ENCODE measurements at places on chromosomes 5 and 9.

DNA sequence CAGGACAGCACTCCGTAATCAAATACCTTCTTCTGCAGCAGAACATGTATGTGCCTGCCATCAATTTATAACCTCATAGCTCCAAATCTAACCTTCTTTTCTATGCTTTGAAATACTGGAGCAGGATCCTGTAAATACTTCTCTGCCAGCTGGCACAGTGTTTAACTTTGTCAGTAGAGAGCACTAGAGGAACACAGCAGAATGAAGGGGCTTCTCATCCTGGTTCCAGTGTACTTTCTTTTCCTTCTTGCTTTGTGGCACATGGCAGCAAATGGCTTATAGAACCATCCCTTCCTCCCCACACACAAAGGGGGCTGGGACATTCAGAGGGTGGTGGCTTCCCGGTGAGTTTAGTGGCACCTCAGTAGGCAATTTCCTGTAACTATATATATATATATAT is 3.8 kb upstream of the FBXW11 start:
- DNase-seq = no peak

- DNase-seq = no peak
Observed at GRCh38 chr9:73011956-73012355, 59.1 kb upstream of the ALDH1A1 start.

DNA sequence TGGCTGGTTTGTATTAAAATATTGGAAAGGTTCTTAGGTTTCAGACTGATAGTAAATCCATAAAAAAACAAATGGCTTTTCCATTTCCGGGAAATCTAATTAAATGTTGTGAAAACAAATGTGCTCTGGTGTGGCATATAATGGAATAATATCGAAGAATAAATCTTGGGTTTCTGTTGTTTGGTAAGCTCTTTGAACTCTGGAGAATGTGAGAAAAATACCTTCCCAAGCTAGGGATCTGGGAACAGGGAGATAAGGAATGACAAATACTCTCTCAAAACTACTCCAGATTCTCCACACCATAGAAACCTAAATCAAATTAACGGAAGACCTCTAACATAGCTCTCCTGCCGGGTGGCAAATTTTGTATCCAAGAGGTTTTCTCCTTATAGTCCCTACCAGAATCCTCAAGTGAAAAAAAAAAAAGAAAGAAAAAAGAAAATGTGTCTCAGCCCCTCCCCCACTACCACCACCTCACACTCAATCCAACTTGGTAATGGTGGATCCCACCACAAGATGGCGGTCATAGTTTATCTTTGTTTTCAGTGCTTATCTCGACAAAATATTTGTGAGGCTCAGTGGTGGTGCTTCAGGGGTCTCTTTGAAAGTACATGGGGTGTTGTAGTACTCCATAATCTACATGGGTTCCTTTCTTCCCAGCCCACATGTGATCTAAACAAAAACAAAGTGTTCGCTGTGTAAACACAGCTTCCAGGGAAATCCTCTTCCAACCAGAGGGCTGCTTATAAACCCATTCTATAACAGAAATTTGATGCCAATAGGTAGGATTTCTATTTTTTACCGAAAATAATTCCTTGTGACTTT is 54.5 kb upstream of the FST start:
- DNase-seq = peak; percentile 42

GRCh38 chr9:14403081-14403480 is 89.1 kb upstream of the NFIB start:
- no peak for DNase-seq

GRCh38 chr5:113259034-113259433 is 175.8 kb downstream of the TSSK1B start:
- DNase-seq = no peak

GRCh38 chr9:132622159-132622558 is 39.8 kb downstream of the BARHL1 start:
- no peak for DNase-seq

DNA sequence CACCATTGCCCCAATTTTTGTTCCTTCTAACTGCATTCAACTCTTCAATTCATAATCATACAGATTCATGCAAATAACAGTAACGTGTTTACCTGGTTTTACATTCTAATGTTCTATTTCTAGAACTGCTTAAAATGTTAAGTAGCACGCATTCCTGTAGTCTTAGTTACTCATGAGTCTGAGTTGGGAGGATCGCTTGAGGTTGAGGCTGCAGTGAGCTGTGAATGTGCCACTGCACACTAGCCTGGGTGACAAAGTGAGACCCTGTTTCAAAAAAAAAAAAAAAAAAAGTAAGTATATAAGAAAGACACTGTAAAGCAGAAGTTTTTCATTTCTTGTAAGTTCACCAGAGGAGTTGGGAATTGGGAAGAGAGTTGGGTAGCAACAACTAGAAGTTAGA is 105.9 kb downstream of the F2RL2 start:
- DNase-seq = no peak

- DNase-seq = peak; percentile 74
Observed at GRCh38 chr5:176573564-176574296, 24.6 kb downstream of the CDHR2 start.

GRCh38 chr9:37501957-37502596 is 16.3 kb downstream of the POLR1E start:
- DNase-seq = no peak

- DNase-seq = no peak
Observed at GRCh38 chr5:88653471-88653870, 229.5 kb downstream of the MEF2C start.

DNA sequence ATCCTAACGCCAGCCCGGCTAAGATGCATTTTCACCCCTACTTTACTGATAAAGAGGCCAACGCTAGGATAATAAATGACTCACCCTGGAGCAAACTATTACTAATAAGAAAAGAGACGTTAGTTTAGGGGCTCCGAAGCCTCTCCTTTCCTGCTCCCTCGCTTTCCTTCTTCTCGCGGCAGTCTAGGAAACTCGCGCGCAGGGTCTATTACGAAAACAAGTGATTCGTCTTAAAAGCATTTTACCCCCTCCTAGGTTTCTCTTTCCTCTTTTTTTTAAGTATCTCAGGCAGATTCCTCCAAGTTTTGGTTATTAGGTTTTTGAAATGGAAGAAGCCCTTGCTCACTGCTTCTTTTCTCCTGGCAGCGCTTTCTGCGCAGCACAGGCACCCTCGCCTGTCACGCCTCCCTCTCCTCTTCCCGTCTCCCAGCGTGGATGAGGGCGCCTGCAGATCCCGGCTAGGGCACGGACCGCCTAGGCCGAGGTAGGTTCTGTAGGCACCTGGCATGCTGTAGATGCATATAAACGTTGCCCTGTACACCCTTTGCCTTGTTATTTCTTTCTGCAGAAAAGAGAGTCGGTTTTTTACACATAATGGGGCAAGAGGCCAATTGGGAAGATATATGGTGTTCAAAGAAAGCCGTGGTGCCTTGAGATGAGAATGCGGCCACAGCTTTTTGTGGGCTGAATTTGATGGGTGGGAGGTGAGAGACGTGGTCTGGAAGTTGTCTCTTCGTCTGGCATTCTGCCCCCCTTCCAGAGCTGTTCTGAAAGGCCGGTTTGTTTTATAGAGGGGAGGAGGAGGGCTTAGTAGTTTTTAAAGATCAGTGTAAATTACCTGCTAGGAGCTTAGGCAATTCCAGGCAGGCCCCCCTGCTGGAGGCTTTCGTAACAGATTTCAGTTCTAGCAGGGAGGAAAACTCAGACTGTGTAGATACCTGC is 983 bp downstream of the GCNT1 start:
- DNase-seq = peak; percentile 55

GRCh38 chr5:145682197-145682899 is 152.8 kb downstream of the PRELID2 start:
- DNase-seq = no peak

DNA sequence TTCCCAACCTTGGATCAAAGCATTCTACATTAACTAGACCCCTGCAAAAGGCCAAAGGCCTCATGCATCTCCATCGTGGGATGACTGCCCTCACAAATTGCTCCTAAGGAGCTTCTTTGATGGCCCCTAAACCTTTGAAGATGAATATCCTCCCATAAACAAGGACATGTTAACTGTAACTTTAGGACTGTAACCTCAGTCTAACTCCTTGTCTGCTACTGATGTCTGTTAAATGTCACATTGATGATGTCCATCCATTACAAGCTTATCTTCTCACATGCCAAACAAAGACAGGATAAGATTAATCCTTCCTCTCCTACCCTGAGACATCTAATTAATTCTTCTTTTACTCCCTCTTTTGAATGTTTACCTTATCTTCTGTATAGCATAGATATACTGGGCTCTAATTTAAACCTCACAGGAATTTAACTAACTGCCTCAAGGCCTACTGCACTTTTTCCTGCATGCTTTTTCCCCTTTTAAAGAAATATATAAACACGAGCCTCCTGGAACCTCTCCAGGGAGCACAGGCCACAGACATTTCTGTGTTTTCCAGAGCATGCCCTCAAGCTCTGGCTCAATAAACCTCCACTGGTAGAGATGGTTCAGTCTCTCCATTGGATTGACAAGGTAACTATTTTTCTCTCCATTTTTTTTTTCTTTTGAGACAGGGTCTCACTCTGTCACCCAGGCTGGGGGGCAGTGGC is 90.6 kb upstream of the SLC25A48 start:
- no peak for DNase-seq

GRCh38 chr5:5373351-5373989 is 49.0 kb upstream of the ICE1 start:
- DNase-seq = no peak

DNA sequence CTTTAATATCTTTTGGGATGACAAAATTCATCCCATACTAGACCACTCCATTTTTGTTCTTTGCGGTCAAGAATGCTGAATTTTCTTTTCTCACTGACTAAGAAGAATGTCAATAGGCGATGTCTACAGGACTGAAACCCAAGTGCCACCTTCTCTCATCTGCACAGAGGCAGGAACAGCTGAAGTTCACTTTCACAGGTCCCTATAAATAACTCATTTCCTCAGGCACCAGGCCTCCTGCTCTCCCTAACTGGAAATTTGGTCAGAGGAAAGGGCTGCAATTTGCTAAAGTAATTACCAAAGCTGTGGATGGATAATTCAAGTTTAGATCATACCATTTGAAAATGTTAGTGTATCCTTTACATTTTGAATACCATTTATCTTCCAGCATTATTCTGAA is 142.9 kb downstream of the DIRAS2 start:
- no peak for DNase-seq

- DNase-seq = peak; percentile 30
Observed at GRCh38 chr5:32942225-32942989, 231.3 kb downstream of the NPR3 start.

DNA sequence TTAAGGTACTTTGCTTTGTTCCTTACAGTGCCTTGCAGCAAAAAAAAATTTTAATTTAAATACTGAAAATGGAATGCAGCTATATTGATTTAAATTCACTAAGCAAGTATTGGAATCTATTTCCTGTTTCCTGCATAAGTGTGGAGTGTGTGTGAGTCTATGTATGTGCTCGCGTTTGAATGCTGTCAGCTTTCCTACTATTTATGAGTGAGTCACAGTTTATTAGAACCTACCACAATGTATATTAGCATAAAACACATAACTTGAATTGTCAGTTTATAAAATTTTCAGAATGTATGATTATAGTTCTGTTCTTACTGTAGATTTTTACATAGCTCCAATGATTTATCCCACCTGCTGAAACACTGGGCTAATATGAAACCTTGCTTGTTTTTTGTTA is 302.1 kb downstream of the NR2F1-AS1 start:
- DNase-seq = no peak

GRCh38 chr5:1877103-1878049 is 5.3 kb downstream of the IRX4 start:
- no peak for DNase-seq

GRCh38 chr9:81619353-81620001 is 69.9 kb downstream of the TLE1 start:
- DNase-seq = no peak

DNA sequence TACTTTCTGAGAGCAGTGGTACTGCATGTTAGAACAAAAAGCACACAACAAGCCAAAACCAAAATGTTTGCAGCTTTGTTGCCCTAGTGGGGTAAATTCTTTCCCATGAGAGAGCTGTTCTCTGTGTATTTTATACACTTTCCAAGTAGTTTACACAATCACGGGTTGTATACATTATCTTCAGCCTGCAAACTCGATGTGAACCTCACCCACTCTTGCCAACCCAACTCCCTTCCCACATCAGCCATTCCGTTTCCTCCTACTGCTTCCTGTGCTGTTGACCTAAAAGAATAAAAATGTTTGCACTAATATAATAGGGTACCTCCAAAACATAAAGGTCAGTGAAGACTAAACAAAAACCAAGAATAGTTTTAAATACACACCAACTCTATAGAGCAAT is 47.0 kb downstream of the IQGAP2 start:
- no peak for DNase-seq

GRCh38 chr5:171152382-171152781 is 156.7 kb upstream of the TLX3 start:
- DNase-seq = peak; percentile 24

DNA sequence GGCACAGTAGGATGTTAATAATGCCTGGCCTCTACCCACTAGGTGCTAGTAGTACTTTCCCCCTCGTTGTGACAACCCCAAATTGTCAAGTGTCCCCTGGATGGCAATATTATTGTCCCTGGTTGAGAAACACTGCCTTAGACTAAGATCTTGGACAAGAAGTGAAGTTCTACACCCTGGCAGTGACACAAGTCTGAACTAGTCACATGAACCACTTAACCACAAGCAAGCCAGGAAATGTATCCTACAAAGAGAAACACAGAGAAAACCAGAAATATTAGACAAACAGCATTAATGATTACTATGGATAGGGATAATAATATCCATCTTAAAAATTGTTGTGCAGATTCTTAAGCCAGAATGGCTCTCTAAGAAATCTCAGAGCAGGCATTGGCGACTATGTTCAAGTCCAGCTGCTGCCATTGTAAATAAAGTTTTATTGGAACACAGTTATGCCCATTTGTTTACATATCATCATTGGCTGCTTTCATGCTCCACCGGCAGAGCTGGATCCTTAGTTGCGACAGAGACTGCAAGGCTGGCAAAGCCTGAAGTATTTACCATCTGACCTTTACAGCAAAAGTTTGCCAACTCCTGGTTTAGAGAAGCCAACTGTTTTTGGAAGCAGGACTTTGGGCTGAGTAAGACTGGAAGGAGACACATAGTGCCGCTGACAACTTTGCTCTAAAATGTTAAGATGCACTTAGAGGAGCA is 80.8 kb downstream of the NTRK2 start:
- DNase-seq = no peak

DNA sequence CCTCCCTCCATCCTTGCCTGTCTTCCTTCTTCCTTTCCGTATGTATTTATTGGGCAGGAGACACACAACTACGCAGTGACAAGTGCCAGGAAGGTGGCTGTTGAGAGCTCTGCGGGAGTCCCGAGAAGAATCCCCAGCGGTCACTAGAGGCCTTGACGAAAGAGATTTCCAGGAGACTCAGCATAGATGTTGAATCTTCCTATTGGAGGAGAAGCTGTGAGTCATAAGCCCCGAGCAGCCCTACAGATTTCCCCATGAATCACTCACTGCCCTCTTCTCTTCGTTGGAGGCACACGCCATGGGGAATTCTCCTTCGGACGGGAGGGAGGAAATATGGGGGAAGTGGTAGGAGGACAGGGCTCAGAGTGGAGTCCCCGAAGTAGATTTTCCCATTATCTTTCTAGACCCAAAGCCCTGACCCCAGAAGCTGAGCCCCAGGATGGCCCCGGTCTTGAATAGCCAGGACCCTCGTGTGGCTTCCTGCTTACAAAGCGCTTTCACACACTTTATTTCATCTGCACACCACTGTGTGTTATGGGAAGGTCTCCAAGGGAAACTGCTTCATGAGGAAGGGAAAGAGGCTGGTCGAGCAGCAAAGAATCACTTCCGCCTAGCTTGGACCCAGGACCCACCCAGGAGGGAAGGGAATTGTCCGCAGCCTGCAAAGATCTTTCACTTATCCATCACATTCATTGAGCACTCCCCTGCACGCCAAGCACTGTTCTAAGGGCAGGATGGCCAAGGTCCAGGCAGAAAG is 12.7 kb downstream of the DUSP1 start:
- peak; percentile 97 for DNase-seq
